ENCODE measurements at places on chromosomes 1 and 21.

- no peak for DNase-seq
These were observed 193.6 kb upstream of the ADGRL2 start for GRCh38 chr1:81607086-81607485.

DNA sequence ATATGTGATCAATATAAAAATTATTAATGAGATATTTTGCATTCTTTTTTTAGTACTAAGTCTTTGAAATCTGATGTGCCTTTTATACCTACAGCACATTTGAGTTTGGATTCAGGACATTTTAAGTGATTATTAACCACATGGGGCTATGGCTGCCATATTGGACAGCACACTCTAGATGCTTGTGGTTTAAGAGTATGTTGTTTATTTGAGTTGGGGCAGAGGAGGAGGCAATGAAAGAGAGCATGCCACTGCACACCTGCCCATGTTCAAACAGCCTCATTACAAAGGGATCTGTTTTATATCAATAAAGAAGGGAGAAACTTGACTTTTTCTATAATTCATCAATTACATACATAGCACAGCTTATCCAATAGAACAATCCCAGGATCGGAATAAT is 99.4 kb upstream of the EDEM3 start:
- DNase-seq = no peak

DNA sequence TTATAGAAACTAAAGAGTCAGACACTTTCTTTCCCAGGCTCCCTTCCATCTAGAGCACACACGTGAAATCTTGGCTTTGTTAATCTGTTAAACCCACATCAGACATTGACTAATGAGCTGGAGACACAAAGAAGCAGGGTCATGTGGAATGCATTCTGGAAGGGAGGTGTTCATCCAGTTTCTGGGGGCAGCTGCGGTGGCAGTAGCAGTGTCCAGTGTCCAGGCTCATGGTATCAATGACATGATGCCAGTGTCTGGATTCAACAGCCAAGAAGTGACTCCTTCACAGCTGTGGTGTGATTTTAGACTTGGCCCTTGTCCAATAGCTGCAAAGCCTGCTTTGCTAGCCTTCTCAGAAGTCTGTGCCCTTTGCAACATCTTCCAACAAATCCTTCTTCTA is 95.2 kb downstream of the NTPCR start:
- DNase-seq = no peak

- peak; percentile 34 for DNase-seq
These were observed 236.5 kb upstream of the JUN start for GRCh38 chr1:59020151-59020997.

DNA sequence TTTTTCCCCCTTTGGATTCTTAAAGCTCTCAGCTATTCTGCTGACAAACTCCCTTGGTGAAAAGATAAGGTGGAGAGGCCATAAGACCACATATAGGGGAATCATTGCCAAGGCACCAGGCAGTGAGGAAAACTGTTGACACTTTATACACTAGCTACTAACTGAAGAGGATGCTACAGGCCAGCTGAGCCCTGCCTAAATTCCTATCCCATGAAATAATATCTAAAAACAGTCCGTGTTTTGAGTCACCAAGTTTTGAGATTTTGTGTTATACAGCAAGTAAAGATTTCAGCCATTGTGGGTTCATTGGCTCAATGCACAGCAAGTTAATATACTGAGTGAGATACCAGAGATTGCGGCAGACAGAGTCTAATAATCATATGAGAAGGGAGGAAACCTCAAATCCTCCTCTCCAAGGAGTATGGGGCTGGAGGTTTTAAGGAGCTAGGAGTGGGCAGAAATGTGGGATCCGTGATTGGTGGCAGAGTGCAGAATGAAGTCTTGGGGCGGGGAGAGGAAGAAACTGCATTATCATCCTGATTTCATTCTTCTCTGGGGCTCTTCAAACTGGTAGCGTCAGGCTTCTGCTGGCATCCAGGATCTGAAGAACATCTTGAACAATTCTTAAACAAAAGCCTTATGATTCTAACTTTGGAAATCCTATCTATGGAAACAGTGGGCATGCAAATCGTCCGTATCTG is 9.2 kb downstream of the CLDN8 start:
- no peak for DNase-seq

DNA sequence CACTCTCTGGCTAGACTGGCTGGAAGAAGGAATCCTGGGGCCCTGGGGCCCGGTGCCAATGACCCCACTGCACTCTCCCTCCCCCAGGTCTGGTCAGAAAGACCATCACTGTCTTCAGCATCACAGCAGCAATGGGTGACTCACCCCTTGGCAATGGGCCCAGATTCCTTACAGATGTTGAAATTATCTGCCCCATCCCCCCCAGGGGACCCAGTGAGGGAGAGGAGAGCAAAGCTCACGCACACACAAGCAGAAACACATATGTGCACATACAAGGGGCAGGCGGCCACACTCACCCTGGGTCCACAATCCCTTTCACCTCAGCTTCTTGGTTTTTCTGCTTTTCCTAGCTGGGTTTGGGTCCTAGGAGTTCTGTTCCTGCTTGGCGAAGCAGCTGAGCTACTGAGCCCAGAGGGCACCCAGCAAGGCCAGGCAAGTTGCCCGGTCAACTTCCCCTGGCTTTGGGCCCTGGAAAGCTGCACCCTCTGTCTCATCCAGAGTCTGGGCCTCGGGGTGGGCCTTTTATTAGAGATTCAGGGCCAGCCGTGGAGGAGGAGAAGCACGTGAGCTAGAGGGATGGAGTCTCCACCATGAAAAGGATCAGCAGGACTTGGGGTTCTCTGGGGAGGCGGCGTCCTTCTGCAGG is 2.6 kb downstream of the COL16A1 start:
- peak; percentile 32 for DNase-seq

- peak; percentile 68 for DNase-seq
These were observed 76.8 kb downstream of the CD46 start for GRCh38 chr1:207828485-207829158.

- DNase-seq = no peak
These were observed 7.2 kb upstream of the BECN2 start for GRCh38 chr1:241950390-241950789.

GRCh38 chr1:55812281-55812680 is 597.1 kb upstream of the USP24 start:
- DNase-seq = no peak

- DNase-seq = no peak
These were observed 95.8 kb downstream of the PSMG1 start for GRCh38 chr21:39087238-39088030.

DNA sequence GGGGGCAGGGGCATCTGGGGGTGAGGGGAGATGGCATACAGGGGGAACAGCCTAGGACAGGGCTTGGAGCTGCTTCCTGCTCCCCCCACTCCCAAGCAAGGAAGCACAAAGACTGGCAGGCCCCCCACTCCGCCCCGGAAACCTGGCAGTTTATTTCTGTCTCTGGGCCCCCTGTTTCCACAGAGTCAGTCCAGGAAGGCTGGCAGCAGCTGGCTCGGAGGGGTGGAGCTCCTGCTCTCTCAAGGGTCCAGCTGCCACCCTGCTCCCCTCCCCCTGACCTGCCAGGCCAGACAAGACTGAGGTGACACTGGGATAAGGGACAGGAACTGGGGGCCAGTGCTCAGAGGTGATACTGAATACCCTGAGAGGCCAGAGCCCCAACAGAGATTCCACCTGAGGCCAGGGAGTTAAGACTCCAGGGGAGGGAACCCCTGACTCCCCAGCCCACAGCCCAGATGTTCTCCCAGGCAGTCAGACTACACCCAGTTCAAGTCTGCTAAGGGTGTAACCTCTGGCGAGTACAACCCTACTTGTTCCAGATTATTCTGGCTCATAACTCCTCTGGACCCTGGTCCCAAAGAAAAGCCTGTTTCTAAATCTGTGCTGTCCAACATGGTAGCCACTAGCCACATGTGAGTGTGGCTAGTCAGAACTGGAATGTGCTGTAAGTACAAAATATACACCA is 26.3 kb downstream of the AHDC1 start:
- no peak for DNase-seq

- DNase-seq = no peak
These were observed 6.0 kb upstream of the LIN28A start for GRCh38 chr1:26404641-26405040.

- no peak for DNase-seq
These were observed 162.5 kb upstream of the B3GALT2 start for GRCh38 chr1:193348769-193349535.

- DNase-seq = no peak
These were observed 1255.6 kb downstream of the NCAM2 start for GRCh38 chr21:22253761-22254160.

DNA sequence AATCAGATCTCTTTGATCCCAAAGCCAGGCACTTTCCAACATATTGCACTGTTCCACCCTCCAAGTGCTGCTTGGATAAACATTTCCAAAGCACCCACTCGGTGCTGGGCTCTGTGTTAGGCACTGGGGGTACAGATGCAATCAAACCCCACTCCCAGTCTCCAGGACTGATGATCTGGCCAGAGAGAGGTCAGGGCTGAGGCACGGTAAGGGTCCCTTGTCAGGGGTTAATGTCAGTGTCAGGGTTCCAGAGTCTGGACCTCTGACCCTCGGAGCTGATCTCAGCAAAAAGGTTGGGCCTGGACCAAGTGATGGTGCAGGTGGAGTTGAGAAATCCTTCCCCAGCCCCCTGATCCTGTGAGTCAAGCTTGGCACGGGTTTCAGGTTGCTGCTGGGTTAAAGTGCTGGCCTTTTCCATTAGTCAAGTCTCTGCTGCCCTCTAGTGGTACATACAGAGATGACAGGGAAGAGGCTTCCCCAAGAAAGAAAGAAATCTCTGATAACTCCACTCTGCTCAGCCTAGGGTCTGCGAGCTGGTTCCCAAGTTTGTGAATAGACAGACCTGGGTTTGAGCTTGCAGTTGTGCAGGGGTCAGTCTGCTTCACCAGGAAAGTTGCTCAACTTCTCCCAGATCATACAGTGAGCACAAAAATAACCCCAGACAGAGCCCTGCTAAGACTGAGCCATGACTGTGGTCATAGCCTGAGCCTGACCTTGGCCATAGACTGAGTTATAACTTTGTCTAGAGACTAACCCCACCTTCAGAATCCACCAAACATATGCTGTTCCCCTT is 74.6 kb downstream of the DMRTA2 start:
- no peak for DNase-seq

- DNase-seq = no peak
These were observed 9.6 kb upstream of the IL20 start for GRCh38 chr1:206855859-206856258.

DNA sequence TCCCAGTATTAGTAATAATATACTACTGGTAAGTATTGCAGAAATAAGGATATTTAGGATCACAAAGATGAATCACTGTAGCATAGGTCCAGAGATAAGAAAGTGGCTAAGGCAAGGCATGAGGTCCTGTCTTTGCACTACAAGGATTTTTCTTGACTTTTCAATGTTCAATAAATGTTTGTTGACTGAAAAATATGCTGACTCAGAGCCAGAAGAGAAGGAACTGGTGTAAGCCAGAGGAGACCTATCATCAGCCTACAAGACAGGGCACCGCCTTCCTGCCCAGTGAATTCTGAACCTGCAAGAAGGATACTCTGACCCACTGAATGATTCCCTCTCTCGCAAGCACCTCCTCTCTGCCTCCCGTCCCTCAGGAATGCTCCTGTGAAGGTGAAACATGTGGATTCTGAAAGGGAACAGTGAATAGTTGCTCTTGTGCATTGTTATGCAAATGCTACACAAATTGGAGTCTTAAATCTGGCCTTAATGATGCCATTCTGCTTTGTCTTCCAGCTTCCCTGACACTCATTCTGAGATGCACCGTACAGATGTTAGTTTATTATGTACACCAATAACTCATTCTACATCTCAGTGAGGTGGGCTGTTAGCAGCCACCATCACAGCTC is 540.0 kb downstream of the OMA1 start:
- no peak for DNase-seq

DNA sequence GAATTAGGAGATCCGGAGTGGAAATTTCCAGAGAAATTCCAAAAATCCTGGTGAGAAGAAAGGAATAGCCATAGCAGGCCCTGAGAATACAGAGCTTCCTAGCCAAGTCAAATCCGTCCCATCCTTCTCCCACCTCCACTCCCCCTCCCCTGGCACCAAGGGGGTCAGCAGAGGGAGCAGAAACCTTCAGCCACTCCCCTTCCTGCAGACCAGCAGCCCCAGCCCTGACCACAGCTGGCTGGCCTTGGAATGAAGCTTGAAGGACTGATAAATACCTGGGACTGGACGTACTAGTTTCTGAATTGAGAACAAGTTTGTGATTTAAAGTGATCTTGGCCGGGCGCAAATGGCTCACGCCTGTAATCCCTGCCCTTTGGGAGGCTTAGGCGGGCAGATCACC is 13.8 kb upstream of the RIPPLY3 start:
- no peak for DNase-seq
